ENCODE measurements at places on chromosomes 7 and 10.

GRCh38 chr7:8189625-8190024, 72.3 kb downstream of the ICA1 start:
- DNase-seq: no peak

DNA sequence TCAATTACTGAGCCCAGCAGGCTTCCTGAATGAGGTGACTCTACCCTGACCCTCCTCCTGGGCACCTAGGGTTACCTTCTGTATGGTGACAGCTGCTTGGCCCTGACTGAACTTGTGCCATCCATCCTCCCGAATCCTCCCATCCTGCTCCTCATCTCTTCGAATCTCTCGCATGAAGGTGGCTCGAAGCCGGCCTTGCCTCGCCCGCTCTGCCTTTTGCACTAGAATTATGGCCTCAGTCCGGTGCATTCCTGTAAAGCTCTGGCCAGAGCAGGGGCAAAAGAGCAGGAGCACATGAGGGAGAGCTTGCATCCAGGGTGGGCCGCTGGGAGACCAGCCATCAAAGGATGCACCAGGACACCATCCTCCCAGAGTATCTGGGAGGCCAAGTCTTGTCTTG, 7.5 kb downstream of the H2BK1 start:
- DNase-seq: no peak

DNA sequence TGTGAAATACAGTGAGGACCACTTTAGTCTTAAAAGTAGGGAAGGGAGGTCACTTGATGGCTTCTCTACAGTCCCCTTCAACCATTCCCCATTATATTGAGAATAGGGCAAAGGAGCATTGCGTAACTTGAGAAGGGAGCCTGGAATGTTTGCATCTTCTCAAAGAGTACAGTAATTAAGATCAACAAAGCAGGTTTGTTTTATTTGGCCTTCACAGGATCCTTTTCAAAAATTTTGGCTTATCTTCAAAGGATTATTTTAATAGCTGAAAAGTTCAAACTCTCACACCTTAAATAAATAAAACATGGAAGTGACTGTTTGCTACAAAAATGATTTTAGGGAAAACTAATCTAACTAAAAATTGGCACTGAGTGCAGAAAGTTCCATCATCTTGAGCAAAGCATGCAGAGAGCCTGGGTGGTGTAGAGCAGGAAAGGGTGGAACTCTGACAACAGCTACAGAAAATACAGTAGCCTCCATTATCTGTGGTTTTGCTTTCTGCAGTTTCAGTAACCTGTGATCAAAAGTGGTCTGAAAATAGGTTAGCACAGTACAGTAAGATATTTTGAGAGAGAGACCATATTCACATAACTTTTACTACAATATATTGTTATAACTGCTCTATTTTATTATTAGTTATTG, 214.0 kb downstream of the MDFIC start:
- no peak for DNase-seq

DNA sequence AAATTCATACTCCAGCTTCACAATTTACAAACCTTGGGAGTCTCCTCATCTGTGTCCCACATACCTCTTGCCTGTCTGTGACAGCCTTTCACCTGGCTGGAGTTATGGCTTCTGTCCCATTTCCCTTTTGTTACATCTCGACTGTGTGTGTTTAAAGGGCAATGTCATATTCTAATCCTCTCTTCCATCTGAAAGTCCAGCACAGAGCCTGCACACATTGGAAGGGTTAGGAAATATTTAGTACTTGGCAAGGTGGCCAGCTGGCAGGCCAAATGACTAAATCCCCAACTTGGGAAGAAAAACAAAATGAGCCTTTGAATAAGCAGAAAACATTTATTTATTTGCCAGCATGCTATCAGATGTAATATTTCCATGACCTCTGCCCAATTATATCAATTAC, 120.1 kb upstream of the STK17A start:
- DNase-seq: no peak

- no peak for DNase-seq
Observed at GRCh38 chr7:116311816-116312471, 101.6 kb downstream of the TES start.

DNA sequence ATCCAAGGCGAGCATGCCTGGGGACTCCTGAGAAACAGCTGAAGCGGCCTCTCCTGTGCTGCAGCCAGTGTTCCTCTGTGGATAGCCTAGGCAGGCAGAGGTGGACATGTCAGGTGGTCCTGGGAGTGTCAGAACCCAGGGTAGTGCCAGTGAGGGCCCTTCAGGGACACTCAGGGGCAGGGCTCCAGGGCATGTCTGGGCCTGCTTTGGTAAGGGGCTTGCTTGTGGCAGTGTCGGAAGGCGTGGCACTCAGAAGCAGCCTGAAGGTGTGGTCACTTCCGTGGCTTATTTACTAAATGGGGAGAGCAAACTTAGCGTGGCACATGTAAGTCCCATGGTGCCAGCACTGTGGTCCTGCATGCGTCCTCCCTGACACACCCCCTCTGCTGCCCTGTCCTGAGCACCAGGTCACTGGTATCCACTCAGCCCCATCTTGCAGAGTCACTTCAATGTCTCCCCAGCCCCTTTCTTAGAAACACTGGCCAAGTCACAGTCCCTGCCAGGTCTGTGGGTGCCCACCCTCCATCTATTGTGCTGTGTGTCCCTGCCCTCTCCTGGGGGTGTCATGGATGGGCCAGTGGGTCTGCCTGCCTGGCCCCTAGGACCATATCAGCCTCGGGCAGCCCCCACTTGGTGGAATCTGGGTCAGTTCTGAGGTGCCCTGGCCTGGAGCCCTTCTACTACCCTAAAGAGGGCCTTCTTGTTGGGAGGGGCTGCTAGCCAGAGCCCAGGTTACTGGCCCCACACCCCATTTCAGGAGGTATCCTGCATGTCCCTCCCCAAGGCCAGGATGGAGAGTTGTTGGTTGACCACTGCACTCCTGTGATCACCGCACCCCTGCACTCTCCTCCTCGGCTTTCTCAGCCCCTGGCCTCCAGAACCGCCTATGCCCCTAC, 6.4 kb downstream of the ZMIZ2 start:
- no peak for DNase-seq

- peak; percentile 84 for DNase-seq
Observed at GRCh38 chr7:105521717-105522463, at the start of gene PUS7. TSS of gene PUS7 (minus strand) at chr7:105522271. CDS start at chr7:105508512, 13,759 bp downstream.

DNA sequence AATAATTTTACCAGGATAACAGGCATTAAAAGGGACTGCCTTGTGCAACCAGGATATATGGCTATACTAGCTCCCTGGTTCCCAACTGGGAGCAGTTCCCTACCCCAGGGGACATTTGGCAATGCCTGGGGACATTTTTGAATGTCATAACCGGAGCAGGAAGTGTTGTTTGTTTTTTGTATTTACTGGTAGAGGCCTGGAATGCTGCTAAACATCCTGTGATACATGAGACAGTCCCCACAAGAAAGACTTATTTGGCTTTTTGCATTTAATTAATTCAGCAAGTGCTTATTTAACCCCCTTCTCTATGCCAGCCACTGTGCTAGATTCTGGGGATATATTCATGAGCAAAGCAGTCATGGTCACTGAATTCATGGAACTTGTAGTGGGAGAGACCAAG, 181.2 kb downstream of the BBS9 start:
- DNase-seq: no peak

DNA sequence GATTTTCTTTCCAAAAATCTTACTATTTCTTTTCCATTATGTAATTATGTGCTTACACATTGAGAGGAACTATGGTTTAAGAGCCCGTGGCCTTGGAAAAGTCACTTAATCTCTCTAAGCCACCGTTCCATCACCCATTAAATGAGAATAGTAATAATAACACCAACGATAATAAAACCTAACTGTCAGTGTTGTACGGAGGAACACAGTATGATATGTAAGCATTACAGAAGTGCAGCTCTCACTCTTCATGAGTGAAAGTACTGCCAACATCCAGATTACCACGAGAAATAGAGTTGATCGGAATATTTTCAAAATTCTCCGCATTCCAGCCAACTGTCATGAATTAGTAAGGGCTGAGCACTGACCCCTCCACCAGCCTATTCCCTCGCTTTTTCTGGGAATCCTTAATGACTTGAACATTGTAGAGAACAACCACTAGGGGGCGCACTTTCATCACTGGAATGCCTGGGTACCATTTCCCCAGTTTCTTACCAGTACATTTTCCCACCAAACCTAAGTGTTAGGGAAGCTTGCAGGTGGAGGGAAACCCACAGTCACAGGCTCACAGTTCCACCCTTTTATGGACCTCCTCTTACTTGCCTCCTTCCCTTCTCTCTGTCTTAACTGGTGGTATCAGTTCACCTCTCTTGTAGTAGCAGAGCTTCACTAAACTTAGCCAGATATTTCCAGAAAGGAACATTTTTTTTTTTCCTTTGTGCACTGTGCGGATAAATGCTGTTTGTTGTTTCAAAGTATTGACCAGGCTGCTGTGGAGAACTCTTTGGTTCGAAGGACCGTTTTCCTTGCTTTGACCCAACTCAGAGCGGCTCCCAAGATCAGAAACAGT, 27.8 kb downstream of the NKX2-3 start:
- DNase-seq: peak; percentile 4

GRCh38 chr10:127279334-127279774, 83.0 kb upstream of the INSYN2A start:
- no peak for DNase-seq

DNA sequence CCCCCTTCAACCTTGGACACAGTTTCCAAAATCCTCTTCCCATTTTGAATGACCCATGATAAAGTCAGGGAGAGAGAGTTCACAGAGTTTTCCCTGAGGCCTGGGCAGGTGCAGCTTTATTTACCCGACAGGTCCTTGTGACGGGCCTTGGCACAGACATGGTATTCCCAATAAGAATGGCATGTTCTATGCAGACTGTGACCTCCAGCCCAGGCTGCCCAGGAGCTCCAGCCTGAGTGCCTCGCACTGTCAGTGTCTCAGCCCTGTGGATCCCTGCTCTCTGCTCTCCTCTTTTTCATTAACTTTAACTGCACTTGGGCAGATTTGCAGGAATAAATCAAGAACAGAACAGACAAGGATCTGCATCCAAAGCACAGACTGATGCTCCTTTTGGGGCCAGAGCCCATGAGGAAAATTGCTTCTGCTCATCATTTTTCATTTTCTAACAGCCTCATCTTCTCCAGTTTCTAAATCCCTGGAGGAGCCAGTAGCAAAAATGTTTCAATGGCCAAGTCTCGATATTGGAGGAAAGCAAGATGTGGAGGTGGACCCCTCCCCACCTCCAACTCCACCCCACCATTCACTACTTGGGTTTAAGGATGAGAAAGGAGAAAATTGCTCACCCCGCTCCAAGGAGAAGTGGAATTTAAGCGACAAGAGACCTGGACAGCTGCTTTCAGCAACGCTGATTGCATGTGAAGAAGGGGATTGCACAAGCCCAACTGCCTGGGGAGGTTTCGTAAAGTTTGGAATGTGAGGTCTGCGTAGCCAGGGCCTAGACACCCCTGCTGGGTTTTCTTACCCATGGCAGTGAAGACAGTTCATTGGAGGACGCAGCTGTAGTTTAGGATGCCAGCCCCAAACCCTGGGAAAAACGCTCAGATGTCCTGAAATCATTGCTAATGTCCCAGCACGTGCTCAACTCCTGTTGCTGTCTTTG, 225.9 kb downstream of the WDR11 start:
- DNase-seq: no peak

- DNase-seq: peak; percentile 72
Observed at GRCh38 chr7:2863461-2864066, 19.5 kb upstream of the GNA12 start.

GRCh38 chr10:33174674-33175434, 159.6 kb downstream of the NRP1 start:
- DNase-seq: no peak

DNA sequence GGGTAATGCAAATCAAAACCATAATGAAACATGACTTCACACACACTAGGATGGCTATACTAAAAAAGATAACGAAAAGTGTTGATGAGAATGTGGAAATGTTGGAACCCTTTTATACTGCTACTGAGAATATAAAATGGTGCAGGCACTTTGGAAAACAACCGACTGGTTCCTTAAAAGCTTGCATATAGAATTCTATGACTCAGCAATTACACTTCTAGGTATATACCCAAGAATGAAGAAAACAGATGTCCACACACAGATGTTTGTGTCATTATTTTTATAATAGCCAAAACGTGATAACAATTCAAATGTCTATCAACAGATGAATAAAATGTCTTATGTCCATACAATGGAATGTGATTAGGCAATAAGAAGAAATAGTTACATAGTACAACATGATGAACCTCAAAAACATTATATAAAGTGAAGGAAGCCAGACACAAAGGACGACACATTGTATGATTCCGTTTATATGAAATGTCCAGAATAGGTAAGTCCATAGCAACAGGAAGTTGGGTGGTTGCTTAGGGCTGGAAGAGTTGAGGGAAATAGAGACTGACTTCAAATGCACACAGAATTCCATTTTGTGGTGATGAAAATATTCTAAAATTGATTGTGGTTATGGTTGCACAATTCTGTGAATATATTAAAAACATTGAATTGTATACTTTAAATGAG, 148.3 kb upstream of the PHYHIPL start:
- DNase-seq: no peak

- no peak for DNase-seq
Observed at GRCh38 chr7:39952374-39952773, 2.3 kb downstream of the CDK13 start.

GRCh38 chr7:156612930-156613329, 27.6 kb upstream of the RNF32 start:
- peak; percentile 34 for DNase-seq

DNA sequence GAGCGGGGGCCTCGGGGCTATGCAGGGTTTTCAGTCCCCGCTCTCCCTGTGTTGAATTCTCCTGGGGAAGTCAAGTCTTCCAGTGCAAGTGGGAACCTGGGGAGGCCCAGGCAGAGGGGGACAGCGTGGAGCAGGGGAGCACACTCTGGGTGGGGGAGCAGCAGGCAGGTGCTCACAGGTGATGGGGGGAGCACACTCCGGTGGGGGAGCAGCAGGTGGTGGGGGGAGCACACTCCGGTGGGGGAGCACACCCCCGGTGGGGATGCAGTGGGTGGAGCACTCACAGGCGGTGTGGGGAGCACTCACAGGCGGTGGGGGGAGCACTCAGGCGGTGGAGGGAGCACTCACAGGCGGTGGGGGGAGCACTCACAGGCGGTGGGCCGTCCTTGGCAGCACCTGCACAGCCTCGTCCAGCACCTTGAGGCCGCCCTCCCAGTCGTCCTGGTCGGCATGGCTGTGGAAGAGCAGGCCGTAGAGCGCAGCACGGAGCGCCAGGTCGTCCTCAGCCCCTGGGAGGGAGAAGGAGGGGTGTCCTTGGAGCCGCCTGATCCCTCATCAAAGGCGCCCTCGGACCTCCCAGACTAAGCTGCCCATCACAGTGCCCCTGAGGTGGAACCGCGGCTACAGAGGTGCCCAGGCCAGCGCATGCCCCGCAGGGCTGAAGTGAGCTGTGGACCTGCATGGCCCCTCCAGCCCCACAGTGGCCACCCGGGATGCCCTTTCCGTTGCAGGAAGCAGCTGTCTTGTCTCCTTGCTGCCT, 56.7 kb downstream of the CFAP46 start:
- no peak for DNase-seq

- no peak for DNase-seq
Observed at GRCh38 chr7:5666361-5666760, 115.1 kb downstream of the RNF216 start.

DNA sequence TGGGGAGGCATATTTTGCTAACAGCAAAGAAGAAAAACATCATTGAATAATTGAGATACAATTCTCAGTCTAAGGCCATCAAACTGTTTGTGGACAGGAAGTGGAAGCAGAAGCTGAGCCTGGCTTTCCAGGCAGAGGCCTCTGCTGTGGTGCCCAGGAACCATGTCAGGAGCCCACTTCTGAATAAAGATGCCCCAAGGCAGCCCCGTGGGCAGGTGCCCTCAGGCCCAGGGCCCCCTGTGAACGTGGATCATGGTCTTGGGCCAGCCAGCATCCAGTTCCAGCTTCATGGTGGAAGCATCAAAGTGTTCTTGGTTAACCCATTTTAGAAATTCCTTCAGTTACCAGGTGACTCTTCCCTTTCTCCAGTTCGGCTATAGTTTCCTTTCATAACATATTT, 346.8 kb downstream of the PTPRN2 start:
- no peak for DNase-seq

Data from stimulated activated CD4-positive, alpha-beta T cell treated with anti-CD3 and anti-CD28 coated beads, TNF-alpha, amount 100 ng/mL, for 24 hours (primary cell).